Liver (tissue), 10 donors: ENCODE measurements at places on chromosomes 7 and 10. TPM values are rescaled to one million over a fixed set of nuclear protein-coding genes. Genes with fewer than 3 reads are reported as not detected.

- DNase-seq = no peak
Observed at GRCh38 chr7:84686373-84686772, 491.8 kb upstream of the SEMA3A start.

The POLR2J2 gene
- 3.9 TPM for total RNA-seq

The CYP2E1 gene
- 2,431 TPM for total RNA-seq

- DNase-seq = no peak
Observed at GRCh38 chr7:104039363-104039762, 49.9 kb upstream of the RELN start.

DNA sequence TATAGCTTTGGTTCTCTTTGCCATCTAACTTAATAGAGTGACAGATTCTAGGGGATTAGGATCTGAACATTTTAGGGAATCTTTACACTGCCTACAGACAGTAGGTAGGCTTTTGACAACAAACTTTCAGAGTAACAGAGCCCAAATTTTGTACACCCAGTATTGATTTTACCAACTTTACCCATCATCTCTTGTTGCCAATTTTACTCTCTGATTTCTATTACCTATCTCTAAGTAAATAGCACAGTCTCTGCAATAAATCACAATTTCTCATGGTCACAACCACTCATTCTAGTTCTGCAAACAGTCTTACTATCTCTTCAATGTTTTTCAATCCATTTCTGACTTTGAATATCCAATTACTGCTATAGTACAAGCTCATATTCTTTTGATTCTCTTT is 1097.6 kb upstream of the PHF14 start:
- DNase-seq = no peak

DNA sequence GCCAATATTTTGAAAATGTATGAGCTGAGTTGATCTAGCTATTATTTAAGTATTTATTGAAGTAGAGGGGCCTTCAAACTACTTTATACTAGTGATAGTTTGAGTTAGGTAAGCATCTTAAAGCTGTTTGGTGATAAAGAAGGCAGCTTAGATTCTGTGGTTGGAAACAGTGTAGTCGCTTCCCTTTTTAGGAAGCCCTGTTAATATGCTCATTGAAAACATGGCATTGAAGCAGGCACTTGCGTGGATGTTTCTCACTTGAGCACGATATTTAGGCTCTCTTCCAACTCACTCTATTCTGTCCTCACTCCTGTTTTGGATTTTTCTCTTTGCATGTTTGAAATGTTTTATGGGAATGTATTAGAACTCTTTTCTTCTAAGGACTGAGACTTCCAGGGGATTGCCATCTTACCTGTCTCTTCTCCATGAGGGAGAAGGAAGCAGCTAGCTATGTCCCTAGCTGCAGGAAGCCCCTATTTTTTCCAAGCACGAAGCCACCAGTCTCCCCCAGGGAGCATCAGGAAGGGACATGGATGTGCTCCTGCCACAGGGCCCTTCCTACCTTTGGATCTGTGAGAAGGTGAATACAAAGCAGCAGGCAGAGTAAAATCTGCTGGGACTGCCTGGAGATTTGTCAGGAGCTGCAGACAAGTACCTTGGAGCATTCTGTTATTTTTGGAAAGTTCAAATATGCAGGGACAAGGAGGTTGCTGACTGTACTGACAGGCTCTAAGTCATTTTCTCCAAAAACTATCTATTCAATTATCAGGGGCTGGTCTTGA is 22.0 kb upstream of the BMPR1A start:
- no peak for DNase-seq
